Head of caudate nucleus (tissue), 42 donors: ENCODE measurements at places on chromosomes 6 and 20.

DNA sequence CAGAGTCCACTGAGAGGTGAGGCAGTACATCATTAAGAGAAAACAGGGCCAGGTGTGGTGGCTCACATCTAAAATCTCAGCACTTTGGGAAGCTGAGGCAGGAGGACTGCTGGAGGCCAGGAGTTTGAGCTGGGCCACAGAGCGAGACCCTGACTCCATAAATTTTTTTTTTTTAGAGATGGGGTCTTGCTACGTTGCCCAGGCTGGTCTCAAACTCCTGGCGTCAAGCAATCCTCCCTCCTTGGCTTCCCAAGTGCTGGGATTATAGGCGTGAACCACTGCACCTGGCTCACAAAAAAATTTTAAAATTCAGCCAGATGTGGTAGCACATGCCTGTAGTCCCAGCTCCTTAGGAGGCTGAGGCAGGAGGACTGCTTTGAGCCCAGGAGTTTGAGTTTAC, 17.3 kb downstream of the PPIL1 start:
- no peak for DNase-seq

DNA sequence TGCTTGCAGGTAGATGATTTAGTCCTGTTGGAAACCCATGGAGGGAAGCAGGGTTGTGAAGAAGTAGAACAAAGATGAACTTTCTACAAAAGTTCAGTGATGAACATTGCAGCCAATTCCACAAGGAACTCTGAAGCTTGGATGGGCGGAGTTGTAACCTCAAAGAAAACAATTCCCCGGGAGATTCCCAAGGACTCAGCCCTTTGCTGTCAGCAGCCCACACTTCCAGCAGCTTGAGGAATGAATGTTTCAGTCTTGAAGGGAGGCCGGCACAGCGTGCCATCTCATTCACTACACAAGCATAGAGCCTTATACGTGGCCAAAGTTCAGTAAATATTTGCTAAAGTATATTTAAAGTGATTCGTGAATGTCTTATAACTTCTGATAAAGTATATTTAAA, 269.4 kb downstream of the NKAIN2 start:
- DNase-seq = no peak

GRCh38 chr6:128007658-128008057, 106.8 kb upstream of the THEMIS start:
- DNase-seq = no peak

DNA sequence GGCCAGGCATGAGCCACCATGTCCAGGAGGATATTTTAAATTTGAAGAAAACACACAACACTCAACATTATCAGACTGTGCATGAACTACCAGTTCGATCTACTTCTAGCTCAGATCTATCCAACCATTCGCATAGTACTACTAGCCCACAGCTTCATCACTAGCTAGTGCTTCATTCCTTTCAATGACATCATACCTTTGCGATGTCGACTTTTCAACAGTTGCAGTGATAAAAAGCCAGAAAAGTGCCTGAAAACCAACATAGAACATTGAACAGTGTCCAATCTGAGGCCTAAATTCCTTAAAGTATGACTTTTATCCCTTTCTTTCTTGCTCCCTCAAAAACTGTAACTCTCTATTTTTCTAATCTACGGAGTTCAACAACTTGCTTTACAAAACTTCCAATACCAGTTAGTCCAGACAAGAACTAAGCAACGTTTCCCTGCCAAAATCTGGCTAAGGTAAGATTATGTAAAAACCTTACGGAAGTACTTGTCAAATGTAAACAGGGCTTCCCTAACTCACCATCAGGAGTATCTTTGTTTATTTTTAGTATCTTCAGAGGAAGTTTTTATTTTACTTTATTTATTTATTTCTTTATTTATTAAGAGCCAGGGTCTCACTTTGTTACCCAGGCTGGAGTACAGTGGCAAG, 434.0 kb upstream of the JARID2 start:
- DNase-seq = no peak

DNA sequence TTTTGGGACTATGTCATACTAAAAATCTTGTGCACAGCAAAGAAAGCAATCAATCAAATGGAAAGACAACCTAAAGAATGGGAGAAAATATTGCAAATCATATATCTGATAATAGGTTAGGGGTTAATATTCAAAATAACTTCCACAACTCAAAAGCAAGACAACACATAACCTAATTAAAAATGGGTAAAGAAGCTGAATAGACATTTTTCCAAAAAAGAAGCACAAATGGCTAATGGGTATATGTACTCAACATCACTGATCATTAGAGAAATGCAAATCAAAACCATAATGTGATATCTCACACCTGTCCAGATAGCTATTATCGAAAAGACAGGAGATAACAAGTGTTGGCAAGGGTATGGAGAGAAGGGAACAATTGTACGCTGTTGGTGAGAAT, 53.0 kb downstream of the SYCP2L start:
- DNase-seq = no peak

- DNase-seq = no peak
These were observed 65.0 kb downstream of the SOBP start for GRCh38 chr6:107554918-107555317.

GRCh38 chr6:11331111-11331510, 98.6 kb upstream of the NEDD9 start:
- no peak for DNase-seq

- DNase-seq = no peak
These were observed 56.7 kb upstream of the CEP85L start for GRCh38 chr6:118708055-118708454.

DNA sequence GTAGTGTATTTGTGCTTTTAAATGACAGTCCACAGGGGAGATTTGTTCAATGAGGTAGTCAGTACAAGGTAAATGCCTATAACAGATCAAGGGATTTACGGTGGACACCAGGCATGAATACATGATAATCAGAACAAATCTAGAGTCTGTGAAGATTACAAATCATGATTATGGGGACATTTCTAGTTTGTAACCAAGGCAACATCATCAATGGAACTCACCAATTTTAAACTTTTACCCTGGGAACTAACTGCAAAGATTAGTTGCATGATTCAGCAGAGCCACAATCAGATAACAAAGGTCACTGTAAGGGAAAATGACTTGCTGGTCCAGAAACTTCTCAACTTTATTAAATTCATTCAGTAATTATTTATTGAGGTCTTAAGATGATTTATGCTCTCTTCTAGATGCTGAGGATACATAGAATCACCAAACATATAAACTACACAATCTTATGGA, at the start of gene CRISP1:
CRISP1 (minus strand) TSS at position 51 of the 459 bp plus-strand sequence. CDS start 9,135 bp downstream, outside the sequence.
- DNase-seq = no peak

- DNase-seq = peak; percentile 43
These were observed 346.3 kb downstream of the BMP2 start for GRCh38 chr20:7113577-7114466.

DNA sequence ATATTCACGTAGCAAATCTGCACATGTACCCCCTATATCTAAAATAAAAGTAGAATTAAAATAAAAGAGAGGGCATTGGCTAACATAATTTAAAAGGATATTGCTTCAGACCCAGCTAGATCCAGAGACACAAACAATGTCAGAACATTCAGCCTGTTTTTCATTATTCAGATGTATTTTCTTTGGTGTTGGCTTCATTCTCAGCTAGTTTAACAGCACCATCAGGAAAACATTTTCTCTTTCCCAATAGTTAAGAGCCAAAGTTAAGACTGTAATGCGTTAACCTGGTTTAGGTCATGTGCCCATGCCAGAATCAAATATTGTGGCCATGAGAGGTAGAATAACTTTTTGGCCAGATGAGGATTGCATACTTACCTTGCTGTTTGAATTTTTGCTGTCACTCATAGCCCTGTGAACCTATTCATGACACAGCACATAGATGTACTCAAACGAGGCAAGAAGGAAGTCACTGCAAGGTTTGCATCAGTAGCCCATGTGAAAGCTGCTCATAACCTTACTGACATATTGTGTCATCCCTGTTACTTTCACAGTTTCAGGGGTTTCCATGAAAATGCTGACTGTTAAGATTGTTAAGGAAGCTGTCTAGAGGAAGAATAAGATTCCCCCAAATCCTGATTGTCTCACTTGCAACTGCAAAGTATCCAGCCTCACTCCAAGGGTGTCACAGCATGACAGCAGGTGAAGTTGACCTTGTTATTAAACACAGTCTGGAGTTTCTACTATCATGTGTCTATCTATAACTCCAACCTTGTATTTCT, 233.1 kb downstream of the PACRG start:
- no peak for DNase-seq

- no peak for DNase-seq
These were observed 11.0 kb downstream of the ZBP1 start for GRCh38 chr20:57609086-57609841.

GRCh38 chr20:668638-669037, 7.0 kb downstream of the SCRT2 start:
- no peak for DNase-seq

DNA sequence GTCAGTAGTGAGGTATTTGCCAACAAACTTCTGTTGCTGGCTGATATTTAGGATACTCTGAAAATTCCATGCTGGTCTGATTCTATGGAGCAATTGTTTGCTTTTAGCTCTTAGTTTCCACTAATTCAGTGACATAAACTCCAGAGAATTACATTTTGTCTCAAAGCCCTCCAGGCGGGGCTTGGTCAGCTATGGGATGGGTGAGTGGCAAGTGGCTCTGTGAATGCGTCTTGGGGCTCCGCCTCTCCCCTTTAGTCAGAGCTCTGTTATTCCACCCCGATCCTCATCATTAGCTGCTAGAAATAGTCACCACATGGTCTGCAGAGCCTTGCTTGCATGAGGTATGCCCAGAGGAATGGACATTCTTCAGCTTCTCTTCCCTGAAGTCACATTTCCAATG, 540.6 kb downstream of the QKI start:
- DNase-seq = no peak

DNA sequence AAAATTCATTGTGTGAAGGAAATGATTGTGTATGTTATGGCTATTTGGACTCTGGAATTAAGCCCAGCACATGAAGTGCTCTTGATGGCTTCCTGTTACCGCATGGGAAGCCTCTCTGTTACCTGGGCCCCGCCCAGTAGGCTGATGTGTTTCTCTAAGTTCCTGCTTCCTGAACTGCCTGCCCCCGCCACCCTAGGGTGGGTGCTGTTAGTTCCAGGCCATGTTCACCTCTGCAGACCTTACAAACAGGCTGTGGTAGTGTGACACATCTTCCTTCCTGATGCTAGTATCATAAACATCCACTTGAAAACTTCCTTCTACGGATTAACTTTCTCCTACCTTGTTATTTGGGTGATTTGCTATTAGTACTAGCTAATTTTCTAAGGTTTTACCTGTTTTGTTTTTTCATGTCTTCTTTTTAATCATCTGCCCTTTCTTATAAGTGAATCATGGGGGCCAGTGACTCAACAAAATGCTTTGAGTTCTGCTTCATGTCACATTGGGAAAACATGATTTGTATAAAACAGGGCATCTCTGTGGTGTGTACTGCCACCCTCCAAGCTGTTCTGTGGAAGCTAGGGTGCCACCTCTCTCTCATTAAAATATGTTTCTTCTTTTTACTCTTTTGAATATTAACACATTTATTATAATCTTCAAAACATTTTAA, 40.6 kb downstream of the SH3BGRL2 start:
- no peak for DNase-seq

DNA sequence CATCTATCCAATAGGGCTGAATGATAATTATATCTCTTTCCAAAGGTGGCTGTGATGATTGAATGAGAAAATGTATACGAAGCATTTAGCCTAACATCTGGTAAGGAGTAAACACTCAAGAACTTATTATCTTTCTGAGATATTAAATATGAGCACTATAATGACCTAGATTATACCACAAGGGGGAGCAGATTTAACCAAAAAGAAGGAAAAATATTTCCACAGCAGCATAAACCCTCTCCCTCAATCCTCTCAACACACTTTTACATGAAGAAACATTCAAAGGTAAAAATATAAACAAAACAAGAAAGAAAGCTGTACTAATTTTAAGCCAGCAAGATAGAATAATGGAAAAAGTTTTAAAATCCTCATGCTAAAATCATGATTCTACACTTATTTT, 68.4 kb downstream of the SHPRH start:
- DNase-seq = no peak

GRCh38 chr20:12203981-12204380, 286.3 kb downstream of the BTBD3 start:
- no peak for DNase-seq

- DNase-seq = no peak
These were observed 19.2 kb downstream of the JAG1 start for GRCh38 chr20:10654630-10655029.

GRCh38 chr20:53502820-53503219, 90.8 kb downstream of the ZNF217 start:
- peak; percentile 8 for DNase-seq

DNA sequence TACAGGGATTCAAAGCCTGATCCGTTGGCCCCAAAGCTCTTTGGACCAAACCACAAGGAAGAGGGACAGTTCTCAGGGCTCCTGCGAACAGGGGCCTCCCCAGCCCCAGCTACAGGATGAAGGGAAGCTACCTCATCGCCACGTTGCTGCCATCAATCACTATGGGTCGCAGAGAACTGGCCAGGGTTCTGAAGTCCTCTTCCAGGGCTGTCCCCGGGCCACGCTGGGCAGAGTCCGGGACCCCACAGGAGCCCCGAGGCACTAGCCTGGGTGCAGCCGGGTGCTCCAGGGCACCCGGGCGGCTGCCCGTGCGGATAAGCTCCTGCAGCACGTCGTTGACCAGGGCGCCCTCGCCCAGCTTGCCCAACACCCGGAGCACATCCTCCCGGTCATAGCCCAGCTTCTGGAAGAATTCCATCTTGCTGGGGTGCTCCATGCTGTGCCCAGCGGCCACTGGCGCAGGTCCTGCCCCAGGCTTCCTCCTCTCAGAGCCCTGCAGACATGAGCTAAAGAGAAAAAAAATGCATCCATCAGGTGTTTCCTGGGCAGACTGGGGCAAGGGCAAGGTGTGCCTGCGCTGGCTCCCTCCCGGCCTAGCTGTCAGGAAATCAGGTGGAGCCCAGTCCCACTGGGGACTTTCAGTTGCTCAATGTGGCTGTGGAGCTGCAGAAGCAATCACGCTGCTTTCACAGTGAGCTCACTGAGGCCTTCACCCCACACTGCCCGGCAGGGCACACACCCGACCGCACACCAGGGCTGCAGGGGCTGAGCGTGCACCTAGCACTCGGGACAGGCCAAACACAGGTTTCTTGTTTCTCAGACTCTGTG, 10.5 kb downstream of the ZC3H12D start:
- no peak for DNase-seq

- no peak for DNase-seq
These were observed 7.7 kb downstream of the NTSR1 start for GRCh38 chr20:62716198-62716940.

GRCh38 chr6:10521104-10521808, at the start of gene GCNT2:
Gene GCNT2, plus strand, starts transcription at chr6:10521351. Its CDS starts 7,561 bp downstream, at chr6:10528912.
- no peak for DNase-seq

- DNase-seq = no peak
These were observed 60.8 kb downstream of the NPEPL1 start for GRCh38 chr20:58753267-58753921.
